NCI-H510A (cell line): ENCODE measurements at places on chromosomes 11 and 22.

DNA sequence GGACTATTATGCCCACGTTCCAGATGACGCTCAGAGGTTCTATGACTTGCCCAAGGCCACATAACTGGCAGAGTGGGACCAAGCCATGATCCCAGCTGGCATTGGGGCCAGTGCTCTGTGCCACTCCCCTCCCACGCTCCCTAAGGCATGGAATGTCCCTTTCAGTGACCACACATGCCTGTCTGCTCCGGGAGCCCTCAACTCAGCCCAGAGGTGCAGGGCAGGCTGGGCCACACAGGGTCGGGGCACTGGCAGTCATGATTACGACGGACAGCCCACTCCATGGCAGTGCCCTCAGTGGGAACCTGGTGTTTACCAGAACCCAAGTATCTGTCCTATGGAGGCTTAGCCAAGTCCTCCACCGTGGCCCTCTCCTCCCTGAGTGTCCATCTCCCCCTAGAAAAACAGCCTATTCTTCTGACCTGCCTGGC lies 10.0 kb downstream of the RHBDD3 start:
- no peak for DNase-seq

DNA sequence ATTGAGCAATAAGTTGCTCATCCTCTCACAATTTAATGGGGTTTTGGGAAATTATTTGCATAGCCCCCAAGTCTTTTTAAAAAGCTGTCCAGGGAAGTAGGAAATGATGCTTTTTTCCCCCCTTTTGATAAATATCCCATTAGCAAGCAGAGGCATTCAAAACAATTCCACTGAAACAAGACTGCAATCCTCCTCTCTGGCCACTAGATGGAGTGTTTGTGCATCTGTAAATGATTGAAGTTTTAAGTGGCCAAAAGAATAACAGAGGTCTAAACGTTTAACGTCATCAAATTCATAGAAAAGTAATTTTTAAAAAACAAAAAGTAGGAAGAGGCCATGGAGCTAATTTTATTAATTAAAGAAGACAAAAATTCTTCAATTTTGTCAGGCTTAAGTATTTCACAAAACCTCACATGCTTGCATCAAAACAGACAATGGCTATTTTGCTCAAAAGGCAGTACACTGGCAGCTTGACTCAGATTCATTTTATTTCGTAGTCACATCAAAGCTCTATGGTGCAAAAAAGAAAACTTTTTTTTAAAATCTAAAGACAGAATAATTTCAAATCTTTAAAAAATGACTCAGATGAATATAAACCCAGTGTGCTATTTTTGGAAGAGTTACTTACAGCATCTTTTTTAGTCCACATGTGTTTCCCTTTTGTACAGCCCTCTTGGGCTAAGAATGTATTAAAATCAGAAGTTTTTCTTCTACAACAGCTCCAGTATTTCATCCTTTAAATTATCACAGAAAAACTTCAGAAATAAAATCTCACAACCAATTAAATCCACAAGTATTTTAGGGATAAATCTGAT lies 17.8 kb downstream of the CHORDC1 start:
- no peak for DNase-seq

DNA sequence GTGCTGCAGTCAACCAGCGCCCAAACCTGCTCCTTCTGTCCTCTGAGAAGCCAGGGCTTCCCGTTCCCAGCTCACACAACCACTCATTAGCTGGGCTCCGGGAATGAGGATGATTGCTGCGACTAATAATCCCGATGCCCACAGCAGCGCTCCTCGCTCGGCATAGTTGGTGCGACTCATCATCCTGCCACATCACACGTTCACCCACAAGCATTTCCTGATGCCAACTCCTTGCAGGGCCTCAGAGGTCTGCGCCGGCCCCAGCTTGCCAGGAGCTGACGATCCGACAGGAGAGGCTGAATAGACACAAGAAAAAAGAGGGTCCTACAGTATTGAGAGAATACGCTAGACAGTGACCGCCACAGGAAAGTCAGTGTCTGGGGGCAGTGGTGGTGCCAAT lies 10.6 kb upstream of the CSNK1E start:
- no peak for DNase-seq

DNA sequence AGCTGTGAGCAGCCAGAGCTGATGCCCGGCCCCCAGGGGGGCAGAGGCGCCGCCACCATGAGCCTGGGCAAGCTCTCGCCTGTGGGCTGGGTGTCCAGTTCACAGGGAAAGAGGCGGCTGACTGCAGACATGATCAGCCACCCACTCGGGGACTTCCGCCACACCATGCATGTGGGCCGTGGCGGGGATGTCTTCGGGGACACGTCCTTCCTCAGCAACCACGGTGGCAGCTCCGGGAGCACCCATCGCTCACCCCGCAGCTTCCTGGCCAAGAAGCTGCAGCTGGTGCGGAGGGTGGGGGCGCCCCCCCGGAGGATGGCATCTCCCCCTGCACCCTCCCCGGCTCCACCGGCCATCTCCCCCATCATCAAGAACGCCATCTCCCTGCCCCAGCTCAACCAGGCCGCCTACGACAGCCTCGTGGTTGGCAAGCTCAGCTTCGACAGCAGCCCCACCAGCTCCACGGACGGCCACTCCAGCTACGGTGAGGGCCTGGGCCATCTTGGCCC lies 6.1 kb downstream of the CDC42EP1 start:
- no peak for DNase-seq

DNA sequence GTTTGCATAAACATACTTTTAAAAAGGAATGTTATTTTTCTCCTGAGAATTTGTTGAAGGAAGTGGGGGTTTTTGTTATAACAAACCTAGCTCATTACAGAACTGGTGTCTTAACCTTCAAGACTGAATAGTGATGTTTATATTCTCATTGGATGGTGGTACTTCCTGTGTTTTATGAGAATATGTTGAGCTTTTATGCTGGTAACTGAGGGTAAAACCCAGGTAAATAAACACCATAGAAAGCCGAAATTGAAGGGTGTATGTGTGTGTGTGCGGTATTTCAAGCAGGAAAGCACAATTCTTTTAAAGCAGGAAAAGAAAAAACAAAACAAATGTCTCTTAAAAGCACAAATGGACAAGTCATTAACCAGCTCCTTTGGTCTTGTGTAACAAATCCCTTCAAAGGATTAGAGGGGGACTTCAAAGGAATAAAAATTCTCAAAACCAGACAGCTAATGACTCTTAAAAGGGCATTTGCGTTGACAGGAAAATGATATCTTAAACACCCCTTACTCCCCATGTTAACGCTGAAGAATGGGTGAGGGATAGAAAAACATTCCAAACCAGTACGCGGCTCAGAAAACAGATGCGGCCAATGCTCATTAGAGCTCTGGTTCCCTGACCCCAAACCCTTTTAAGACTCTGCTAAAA lies 23.8 kb downstream of the LMO2 start:
- no peak for DNase-seq

DNA sequence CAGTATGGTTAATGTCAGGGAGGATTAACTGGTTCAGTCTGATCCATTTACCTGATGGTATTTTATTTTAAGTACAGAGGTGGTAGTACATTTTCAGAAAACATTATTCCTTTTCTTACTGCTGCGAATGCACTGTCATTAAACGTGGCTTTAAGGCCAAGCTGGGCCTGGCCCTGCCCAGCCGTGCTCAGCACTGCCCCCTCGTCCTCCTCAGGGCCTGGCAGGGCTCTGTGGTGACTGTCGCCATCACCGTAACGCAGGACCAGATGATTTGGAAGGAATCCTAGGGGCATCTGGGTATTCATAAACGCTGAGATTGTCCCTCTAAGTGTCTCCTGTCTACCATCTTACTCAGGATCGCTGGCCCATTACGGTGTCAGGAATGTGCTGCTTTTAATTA lies 302.0 kb downstream of the TBC1D22A start:
- no peak for DNase-seq

GRCh38 chr11:27061461-27061821 lies 20.8 kb downstream of the BBOX1 start:
- DNase-seq, result no peak

- DNase-seq, result no peak
Measured at GRCh38 chr11:134535029-134536025, 123.3 kb upstream of the B3GAT1 start.

- DNase-seq, result no peak
Measured at GRCh38 chr11:74001822-74002286, 7.0 kb downstream of the UCP3 start.

- no peak for DNase-seq
Measured at GRCh38 chr11:57124505-57124904, 57.2 kb upstream of the LRRC55 start.

- DNase-seq, result no peak
Measured at GRCh38 chr11:88284336-88285050, 53.0 kb downstream of the CTSC start.

DNA sequence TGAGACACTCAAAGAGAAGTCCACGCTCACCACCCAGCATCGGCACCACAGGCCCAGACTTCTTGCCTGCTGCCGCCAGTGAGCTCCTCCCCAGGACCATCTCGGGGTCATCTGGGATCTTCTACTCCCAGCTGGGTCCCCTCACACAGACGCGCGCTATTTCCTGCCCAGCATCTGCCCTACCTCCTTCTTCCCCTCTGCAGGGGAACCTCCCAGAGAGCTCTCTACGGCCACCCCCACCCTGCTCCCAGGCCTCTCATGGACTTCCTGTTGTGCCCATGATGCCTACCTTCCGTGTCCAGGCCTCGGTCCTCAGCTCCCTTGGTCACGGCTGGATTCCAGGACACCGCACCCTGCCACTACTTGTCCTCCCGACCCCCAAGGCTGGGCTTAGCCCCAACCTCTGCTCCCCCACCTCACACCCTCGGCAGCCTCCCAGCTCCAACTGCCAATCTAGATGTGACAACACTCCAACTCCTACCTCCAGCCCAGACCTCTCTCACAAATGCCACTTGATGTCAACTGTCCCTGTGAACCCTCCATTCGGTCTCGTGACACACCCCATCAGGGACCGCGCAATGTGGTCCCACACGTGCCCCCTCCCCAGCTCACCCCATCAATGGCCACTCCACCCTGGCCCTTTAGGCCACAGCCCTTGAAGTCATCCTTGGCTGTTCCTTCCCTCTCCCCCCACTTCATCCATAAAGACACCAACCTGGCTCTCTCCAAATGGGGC lies 45.3 kb downstream of the SGSM3 start:
- DNase-seq, result peak; percentile 43

DNA sequence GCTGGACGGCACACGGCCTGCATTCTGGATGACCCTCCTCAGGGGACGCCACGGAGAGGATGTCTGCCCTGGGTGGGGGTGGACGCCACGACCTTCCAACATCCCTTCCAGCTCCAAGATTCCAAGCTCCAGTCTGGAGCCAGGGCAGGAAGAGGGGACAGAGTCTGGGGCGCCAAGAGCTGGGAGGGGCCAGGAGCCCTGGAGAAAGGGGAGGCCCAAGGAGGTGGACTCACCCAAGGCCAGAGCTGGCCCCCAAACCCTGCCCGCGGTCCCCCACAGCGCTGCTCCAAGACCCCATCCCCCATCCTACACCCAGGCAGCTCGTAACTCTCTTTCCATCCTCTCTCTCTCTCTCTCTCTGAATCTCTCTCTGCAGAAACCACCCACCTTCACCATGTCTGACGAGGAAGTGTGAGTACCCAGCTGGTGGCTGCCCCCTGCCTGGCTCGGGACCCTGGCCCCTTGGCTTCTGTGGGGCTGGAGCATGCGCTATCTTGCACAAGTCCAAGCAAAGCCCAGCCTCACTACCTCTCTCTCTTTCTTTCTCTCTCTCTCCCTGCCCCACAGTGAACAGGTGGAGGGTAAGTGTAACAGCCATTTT lies 3.1 kb downstream of the TNNT3 start:
- no peak for DNase-seq

DNA sequence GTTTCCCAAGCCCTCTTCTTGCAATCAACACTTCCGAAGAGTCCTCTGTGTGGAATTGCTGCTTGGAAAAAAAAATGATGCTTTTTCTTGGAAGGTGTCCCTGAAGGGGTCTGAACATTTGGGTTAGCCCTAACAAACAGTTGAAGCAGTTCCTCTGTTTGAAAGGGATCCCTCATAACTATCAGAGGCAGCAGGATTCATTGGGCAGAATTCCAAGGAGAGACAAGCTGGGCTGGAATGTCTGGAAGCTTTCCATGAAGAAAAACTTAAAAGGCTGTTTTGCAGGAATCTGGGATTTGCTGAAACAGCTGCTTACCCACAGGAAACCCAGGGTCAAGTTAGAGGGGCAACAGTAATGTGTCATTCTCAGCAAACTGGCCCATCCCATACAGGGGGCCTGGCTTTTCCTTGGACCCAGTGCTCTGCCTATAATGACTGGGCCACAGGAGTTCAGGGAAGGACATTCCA lies 3.1 kb downstream of the CSNK2A3 start:
- DNase-seq, result no peak

GRCh38 chr22:21837248-21837979 lies 30.0 kb downstream of the MAPK1 start:
- DNase-seq, result no peak

DNA sequence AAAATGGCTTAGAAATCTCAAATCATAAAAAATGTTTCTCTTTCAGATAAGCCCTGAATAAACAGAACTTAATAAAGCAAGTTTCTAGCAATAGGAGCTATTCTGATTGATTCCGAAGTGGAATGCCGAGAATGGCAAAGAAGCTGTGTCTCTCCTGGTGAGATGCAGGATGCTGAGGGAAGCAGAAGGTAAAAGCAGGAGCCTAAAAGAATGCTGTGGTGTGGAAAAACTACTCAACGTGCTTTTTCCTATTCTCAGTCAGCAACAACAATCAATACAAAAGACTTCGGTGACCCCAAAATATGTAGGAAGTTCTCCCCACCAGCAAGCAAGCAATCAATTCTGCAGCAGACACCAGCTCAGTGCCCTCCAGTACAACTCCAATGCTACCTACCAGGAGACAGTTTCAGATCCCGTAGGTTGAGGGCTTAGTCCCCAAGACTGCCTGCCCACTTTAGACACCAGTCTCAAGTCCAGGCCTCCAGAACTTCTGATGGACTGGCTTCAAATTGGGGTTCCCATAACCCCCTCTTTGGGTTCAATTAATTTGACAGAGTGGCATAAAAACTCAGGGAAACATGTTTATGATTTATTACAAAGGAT lies 6.6 kb downstream of the CTSC start:
- no peak for DNase-seq

GRCh38 chr11:128916681-128917080 lies 25.5 kb downstream of the KCNJ5 start:
- DNase-seq, result no peak

DNA sequence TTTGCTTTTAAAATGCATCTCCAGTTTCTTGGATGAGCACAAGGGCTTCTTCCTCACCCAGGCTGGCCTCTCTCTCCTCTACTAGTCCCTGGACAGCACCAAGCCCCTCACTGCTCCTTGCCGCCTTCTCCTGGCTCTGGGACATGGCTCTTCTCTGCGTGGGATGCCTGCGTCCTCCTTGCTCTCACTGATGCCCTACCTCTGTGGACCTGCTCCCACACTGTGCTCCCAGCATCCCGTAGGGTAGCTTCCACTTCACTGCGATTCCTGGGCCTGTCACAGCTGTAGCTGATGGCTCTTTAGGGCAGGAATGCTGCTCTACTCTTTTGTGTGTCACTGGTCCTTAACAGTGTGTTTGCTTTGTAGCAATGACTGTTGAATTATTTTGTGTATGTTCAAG lies 136.3 kb downstream of the SNX19 start:
- DNase-seq, result no peak

GRCh38 chr11:1015826-1016545 lies 20.5 kb downstream of the MUC6 start:
- no peak for DNase-seq

- no peak for DNase-seq
Measured at GRCh38 chr22:45876136-45877035, 100.6 kb downstream of the WNT7B start.

- DNase-seq, result no peak
Measured at GRCh38 chr11:130675371-130675821, 227.0 kb downstream of the ADAMTS15 start.
